ENCODE measurements at places on chromosomes 13 and 19.

- DNase-seq = no peak
Observed at GRCh38 chr19:56107626-56108351, 13.3 kb downstream of the ZNF787 start.

DNA sequence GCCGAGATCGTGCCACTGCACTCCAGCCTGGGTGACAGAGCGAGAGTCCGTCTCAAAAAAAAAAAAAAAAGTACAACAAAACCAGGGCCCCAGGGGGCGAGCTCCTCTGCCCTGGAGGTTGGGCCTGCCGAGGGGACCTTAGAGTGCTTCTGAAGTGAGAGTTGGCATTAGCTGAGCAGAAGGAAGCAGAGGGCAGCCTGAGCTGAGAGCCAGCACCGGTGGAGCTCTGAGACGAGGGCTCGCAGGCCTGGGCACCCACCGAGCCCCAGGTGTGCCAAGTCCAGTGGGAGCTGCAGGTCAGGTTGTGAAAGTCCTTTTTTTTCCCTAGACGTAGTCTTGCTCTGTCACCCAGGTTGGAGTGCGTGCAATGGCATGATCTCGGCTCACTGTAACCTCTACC is 46.0 kb downstream of the KDM4B start:
- no peak for DNase-seq

GRCh38 chr19:52336117-52336790 is at the start of gene ZNF610:
ZNF610 (plus strand) TSS chr19:52336243; CDS start chr19:52349173, 12,930 bp downstream.
- DNase-seq = peak; percentile 34

DNA sequence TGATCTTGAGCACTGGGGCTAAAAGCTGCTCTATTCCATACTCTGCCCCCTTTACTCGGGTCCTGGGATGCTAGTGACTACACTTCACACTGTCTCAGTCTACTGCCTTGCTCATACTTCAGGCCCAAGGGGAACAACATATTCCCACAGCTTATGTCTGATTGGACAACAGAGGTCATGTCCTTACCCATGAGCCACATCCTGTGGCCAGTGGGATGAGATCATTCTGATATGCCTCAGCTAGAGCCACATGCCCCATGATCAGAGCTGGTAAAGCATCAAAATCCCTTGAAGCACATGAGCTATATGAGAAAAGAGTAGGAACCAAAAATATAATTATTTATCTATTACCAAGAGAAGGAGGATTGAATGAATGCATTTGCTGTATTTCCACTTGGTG is 290.1 kb upstream of the TSHZ3 start:
- no peak for DNase-seq

DNA sequence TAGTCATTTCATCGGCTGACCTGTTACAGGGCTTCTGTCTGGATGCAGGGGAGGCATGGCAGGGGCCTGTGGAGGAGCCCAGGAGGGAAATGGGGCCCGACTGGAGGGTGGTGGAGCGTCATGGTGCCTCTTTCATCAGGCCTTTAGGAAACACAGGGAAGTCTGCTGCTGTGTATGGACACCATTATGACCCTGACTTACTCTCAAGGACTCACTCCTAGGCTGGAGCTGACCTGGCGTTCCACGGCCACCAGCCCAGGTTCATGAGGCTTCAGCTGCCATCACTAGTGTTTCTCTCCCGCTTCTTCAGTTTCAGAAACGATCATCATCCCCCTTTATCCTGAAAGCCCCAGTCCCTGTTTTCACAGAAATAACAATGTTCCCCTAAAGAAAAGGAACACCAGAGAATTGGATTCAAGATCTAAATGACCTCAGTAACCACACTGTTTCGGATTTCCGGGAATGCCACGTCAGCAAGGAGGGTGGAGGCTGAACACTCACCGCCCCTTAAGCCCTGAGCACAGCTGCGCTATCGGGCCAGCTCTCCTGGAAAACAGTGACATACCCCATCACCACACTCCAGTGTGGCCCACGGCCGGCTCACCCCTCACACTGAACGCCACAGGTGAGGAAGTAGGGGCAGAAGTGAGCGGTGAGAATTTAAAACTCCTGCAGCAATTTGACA is 67.6 kb downstream of the SOX1 start:
- DNase-seq = no peak

DNA sequence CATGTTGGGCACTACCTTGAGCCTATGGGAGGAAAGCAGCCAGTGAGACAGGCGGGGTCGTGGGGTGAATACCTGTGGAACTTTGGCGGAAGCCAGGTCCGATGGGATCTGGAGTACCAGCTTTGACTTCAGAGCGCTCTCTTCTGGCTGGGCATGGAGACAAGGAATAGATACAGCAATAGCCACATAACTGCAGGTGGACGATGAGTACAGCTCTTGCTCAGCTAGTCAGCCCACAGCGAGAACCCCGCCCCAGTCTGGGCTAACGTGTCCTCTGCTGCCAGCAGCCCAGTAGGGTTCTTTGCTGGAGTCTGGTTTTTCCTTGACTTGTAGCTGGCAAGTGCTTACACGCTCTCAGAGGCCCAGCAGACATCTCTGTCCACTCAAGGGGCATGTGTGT is 83.4 kb downstream of the SIPA1L3 start:
- DNase-seq = no peak

DNA sequence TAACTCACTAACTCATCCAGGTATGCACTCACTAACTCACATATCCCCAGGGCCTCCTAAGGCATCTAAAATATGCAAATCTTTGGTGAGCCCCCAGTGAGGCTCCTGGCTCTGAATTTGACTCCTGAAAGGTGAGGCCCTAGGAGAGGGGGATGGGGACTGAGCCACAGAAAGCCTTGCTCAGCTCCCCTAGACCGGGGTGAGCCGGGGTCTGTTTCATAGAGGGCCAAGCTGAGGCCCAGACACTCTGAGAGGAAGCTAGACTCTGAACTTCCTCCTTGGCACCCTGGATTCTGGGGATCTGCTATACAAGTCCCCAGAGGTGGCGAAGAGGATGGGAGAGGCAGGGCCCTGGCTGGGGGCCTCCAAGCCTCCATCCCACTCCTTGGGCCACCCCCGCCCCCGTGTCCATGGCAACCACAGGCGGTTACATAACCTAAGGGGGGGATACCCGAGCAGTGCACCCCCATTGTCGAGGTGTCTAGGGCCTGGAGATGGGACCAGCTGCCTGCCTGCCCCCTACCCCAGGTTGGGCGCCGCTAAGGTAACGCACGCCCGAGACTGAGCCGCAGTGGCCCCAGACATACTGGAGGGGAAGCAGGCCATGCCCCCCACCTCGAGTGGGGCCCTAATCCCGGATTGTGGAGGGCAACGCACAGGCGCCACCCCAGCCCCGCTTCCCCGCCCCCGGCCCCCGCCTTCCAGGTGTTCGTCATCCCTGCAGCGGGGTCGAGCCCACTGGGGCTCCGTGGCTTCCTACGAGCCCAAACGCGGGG is 646 bp downstream of the ABHD8 start:
- DNase-seq = no peak

- DNase-seq = no peak
Observed at GRCh38 chr13:79194727-79195126, 211.3 kb downstream of the RBM26 start.

DNA sequence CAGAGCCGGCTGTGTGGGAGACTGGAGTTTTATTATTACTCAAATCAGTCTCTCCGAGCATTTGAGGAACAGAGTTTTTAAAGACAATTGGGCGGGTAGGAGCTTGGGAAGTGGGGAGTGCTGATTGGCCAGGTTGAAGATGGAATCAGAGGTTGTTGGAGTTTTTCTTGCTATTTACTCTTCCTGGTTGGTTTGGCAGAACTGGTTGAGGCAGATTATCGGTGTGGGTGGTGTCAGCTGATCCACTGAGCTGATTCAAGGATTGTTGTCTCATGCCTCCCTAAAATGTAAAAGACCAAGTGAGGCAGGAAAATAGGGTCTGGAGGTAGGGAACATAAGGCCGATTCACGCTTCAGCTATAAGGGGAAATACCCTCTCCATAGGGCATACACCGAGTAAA is 1.3 kb upstream of the TDRD12 start:
- DNase-seq = no peak

DNA sequence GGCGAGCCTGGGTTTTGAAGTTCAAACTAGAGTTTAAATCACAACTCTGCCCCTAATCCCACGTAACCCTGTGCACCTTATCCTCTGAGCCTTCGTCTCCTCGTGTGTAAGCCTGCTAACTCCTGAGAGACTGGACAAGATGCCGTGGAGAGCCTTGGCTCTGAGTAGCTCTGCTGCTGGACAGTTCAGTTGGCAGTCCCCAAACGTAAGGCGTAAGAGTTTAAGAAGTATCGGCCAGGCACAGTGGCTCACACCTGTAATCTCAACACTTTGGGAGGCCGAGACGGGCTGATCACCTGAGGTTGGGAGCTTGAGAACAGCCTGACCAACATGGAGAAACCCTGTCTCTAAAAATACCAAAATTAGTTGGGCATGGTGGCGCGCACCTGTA is 4.7 kb upstream of the CD79A start:
- no peak for DNase-seq

DNA sequence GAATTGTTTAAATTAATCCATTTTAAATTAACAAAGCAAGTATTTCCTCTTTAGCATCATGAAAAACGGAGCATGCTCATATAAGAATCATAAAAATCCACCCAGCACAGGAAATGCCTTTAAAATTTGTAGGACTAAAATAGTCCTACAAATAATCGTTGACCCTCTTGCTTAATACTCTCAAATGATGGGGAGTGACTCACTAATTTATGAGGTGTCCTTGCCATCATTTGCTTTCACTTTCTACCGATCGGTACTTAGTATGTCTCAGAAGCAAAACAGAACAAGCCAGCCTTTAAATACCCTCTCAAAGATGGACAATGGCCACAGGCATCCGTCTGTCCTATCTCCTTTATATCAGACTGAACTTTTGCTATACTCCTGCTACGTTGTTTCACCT is 97.2 kb downstream of the SUCLA2 start:
- no peak for DNase-seq

DNA sequence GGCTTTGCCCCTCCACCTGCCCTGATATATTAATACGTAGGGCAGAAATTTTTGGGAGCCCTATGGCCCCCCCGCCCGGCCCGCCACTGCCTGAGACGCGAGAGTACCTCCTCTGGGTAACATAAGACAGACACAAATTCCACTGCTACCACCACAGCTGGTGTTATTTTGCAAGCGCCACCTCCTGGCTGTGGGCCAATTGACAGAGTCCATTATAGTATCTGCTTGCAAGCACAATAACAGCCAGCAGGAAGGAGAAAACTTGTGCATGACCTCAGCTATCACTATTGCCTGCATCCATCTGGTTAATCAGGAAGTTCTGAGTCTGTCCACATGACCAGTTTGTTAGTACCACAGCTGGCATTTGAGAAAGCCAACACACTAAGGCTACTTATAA is 25.3 kb upstream of the OR10H2 start:
- DNase-seq = peak; percentile 8

DNA sequence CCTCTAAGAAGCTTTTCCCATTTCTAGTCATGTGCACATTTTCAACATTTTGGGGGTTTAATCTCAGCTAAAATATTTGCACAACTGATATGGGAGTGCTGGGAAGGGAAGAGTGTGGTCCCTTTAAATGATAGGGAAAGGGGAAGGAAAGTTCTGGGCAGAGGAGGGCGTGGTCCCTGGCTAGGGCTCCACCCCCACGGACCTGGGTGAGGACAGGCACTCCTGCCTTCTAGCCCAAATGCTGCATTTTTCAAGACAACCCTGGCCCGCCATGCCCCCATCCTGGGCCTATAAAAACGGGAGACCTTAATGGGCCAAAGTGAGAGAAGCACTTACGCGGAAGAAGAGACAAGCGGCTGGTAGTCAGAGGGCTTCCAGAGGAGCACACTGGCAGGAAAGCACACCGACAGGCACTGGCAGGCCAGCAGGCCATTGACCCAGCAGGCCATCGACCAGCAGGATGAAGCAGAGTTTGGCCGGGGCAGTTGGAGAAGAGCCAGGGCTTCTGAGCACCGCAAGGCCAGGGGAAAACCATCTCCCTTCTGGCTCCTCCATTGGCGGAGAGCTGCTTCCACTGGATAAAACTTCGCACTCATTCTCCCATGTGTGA is 266.7 kb downstream of the SPRY2 start:
- no peak for DNase-seq

Data from NCI-H2081 (cell line).